A172 (cell line): ENCODE measurements at places on chromosomes 12 and 14.
A peak's percentile ranks its signal among the peaks of the same experiment; 100 is the strongest.

GRCh38 chr12:26633591-26634210 lies 199.3 kb downstream of the ITPR2 start:
- no peak for DNase-seq

GRCh38 chr12:34356233-34356987 lies 334.1 kb downstream of the ALG10 start:
- DNase-seq, result no peak

- DNase-seq, result no peak
Measured at GRCh38 chr12:117331691-117332090, 29.7 kb downstream of the NOS1 start.

- no peak for DNase-seq
Measured at GRCh38 chr14:68922886-68923285, 56.2 kb downstream of the ACTN1 start.

GRCh38 chr12:9694241-9694640 lies 24.7 kb downstream of the CLEC2D start:
- no peak for DNase-seq

DNA sequence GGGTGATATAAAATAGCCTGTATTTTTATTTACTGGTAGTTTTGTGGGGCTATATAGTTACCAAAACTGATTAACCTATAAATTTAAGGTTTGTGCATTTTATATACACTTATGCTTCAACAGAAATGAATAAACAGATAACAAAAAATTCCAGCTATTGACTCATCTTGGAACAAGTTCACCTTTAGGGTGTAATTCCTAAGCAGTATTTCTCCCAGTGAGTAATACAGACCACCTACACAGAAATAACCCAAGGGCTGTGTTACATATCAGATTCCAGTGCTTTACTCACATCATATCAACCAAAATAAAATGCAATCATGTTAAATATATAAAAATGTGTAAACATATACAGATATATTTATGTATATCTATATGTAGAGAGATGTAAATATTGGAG lies 345.6 kb downstream of the ADAMTS20 start:
- peak; percentile 20 for DNase-seq

- DNase-seq, result peak; percentile 25
Measured at GRCh38 chr14:66359500-66359899, 126.7 kb upstream of the CCDC196 start.

DNA sequence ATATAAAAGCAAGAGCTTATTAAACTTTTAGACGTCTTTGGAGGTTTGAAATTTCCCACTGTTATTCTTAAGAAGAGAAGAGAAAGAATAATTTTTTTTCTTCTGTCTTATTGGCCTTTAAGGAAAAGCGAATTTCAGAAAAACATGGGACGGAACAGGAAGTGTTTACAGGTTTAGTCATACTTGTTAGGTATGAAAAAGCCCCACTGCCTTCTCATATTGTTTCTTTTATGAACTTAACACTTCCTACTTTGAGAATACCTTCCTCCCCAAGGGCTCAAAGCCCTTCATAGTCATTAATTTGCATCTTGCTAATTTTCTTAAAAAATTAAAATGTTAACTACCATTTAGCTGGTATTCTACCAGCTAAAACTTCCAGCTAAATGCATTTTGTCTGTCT lies 82.0 kb downstream of the ETV6 start:
- DNase-seq, result peak; percentile 36

DNA sequence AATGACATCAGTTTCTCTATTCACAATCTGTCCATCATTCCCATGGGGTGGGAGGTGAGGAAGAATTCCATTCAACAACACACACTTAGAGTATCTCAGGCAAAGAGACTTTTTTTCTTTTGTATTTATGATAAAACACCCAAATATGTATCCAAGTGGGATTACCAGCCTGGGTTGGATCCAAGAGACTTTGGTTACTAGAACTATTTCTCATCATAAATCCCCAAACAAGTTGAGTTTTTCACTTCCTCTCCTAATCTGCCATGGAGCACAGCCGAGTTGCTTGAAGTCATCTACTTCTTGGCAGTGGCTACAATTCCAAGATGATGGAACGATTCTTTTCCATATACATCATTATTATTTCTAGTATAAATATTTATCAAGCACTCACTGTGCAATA lies 209.2 kb upstream of the HMGA2 start:
- DNase-seq, result no peak

DNA sequence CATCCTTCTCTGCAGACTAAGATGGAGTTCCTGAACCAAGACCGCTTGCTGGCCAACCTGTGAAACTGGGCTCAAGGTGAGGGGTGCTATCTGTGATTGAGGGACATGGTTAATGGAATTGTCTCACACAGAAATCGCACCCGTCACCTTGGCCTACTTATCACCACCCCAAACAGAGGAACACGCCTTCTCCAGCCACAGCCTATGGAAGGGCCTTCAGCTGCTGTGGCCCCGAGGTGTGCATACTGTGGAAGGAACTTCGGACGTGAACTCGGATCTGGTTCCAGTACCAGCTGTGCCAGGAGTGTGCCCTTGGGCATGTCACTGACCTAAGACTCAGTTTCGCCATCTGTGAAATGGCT lies 44.4 kb downstream of the EVL start:
- DNase-seq, result no peak

- no peak for DNase-seq
Measured at GRCh38 chr14:88683119-88683518, 109.6 kb downstream of the EML5 start.

DNA sequence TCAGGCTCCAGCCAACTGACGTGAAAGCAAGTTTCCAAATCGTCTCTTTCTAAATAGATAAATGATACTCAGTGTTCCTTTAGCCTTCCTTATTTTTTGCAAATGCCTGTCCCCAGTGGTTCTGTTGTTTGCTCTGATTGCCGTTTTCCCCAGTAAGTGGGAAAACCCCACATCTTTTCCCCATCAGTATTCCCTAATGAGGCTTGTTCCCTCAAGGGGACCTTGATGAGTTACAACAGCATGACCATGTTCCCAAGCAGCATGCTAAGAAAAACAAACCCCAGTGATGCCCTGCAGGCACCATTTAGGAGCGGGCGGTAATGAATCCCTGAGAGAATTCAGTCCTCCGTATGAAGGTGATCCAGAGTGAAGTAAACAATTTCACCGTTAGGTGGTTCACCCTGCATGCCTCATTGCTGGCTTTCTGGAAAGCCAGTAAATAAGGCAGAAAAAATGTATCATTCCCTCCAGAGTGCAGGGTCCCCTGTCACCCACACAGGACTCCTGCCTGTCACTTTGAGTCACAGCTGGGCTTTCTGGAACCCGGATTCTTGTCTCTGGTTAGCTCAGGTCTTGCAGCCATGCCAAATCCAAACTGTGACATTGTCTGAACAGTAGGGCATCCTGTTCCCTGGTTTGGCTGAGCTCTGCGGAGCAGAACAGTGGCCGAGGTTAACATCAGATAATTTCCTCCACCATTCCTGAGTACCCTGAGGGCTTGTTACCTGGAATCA lies 222.6 kb downstream of the RGS6 start:
- no peak for DNase-seq

DNA sequence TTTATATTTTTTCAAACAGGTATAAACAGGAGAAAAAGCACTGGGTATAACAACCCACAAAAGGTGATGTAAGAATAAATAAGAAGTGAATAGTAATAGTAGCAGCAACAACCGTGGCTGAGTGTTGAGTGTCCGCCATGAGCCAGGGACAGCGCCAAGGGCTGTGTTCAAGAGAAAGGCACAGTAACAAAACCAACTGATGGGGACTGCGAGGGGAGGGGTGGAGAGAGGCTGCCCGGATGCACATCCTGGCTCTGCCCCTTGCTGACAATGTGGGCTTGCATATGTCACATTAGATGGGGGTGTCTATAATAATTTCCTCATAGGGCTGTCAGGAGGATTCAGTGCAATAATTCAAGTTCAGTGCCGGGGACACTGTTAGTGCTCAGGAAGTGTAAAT lies 912.4 kb downstream of the VRK1 start:
- DNase-seq, result no peak

DNA sequence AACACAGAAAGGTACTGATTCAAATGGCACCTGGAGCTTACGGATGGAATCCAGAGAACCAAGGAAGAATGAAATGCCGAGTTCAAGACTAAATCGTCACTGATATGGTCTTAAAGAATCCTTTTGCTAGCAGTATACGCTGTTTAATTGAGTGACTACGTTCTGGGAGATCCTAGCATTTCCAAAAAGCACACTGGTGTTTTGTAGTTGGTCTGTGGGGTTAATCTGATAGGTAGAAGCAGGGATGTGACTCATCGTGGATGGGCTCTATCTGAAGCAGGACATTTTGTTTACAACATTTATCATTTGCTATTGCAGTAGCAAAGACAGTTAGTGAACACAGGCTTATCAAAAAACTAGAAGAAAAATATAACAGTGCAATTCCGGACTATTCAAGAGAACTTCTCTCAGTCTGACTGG lies 169.2 kb upstream of the HMGA2 start:
- peak; percentile 68 for DNase-seq

DNA sequence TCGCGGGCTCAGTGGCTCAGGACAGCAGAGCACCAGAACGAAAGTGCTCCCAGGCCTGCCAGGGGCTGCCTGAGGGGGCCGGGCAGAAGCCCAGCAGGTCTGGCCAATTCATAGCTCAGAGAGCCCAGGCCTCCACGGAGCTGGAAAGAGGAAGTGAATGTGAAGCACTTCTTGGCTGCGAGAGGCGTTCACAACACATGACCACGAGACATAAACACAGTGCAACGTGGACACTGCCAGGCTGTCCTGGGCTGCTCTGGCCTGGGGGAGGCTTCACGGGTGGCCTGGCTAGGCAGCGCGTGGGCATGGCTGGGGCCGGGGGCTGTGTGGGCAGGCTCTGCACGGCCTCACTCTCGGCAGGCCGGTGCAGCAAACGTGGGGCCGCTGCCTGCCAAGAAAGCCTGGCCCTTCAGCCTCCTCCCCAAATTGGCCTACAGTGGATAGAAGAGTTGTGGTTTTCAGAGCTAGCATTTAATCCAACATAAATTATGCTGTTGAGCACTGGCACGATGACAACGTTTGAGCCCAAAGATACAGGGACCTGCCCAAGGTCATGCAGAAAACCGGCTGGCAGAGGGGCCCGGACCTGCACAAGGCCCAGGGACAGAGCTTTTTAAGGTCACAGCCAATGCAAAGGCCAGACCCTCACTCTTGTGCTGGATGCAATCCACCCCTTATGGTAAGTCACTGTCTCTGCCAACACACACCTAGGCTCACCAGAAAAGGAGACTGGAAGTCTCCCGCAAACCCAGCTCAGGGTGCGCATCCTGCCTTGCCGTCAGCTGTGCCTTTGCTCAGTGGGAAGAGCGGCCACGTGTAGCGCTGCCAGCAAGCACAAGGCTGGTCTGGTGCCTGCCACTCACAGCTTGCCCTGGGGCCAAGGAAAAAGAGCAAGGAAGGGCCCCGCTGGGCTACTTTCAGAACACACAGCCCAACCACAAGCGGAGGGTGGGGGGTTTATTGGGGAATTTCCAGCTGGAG lies 8.6 kb downstream of the SLC25A29 start:
- no peak for DNase-seq

GRCh38 chr14:74038020-74038859 lies 19.1 kb downstream of the BBOF1 start:
- DNase-seq, result peak; percentile 23

DNA sequence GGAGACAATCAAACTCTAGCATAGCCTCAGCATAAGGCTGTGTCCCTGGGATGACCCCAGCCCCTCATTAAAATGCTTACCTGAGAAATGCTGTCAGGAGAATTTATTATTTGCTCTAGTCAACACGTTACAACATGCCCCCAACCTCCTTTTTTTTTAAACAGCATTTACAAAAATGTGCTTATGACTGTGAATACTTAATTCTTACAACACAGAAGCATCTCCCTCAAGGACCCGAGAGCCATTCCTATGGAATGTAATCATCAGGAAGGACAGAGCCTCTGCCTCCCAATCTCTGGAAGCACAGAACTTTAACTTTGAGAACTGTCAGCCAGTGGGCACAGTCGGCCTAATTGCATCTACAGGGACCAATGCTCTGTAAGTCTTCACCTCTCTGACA lies 136.6 kb upstream of the OVCH1 start:
- no peak for DNase-seq

DNA sequence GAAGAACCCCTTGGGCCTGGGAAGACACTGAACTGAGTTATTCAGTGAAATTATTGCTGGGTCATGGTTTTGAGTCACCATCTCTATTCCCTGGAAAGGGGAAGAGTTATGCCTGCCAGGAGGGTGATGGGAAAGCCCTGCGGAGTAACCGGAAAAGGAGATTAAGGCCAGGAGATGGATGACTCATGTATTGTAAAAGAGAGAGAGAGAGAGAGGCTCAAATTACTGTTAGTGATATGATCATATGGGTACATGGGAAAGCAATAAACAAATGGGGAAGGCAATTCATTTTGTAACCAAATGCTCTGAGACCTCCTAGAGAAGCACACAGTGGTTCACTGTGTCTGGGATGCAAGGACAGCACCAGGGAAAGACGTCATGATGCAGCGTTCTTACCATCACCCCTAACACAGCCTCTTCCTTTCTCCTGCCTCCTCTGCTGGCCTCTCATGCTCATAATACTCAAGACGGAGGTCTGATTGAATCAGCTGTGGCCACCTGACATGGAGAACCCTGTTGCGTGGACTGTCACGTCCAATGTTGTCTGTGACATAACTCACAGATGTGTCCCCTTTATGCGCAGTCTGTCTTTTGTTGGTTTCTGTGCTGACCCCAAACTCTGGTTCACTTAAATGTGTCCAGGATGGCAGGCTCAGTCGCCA lies 243.7 kb downstream of the TMEM132D start:
- no peak for DNase-seq

DNA sequence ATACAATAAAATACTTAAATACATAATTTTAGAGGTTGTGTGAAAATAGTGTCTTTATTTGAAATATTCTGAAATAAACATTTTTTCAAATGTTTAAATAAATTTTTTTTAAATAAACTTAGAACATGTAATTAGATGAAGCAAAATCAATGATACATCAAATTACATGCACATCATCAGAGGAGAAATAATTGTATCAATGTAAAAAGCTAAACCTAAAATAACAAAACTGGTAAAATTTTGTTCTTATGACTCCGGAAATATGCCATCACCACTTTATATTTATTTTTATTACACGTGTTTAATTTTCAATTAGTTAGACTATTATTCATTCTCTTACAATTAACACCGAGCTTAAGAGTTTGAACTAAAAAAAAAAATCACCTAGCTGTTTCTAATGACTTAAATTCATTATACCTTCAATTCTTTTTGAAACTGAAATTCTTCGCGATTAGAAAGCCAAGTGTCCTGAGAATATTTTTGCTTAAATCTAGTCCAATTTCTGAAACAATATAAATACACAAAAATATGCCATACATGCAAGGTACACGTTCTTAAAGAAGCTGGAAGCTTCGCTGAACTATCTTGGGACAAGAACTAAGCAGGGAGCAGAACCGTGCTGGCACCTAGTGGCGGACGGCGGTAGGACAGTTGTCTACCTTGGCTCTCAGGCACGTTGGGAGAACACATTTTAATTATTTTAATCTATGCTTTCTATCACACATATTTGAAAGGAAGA lies 230.5 kb downstream of the SLC25A21 start:
- DNase-seq, result peak; percentile 36

DNA sequence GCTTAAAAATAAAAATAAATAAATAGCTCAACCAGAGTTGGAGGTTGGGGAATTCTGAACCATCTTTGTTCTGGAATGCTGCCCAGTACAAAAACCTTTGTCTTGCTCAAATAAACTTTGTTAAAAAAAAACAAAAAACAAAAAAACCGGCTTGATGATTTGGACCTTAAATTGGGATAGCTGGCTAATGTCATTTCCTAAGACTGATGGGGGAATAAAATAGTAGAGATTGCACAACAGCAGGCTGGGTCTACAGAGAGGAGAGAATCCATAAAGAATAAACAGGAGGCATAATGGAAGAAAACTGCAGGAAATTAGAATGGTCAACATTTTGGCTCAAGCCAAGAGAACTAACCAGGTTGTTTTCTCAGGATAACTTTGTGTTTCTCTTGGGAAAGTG lies 370.9 kb downstream of the AEBP2 start:
- no peak for DNase-seq
